Breast epithelium (tissue), 4 donors: ENCODE measurements at places on chromosomes 2 and 18.

GRCh38 chr18:46264255-46264654, 160.1 kb downstream of the HAUS1 start:
- DNase-seq = no peak

DNA sequence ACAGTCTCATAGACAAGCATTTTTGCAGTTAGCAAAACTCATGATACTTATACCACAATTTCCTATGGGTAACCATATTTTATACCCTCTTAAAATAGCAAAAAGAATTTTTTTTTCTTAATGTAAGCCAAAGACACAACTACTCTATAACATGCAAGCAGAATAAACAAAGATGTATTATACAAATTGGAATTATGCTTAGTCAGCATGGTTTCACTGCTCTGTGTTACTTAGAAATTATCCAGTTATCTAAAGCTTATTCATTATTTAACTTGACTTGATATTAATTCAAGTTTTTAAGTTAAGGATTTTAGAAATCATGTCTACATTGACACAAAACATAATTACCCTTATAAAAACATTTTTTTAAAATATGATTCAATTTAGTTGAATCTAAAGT, 449.8 kb upstream of the CDH2 start:
- DNase-seq = no peak

GRCh38 chr2:114122930-114123329, 233.0 kb downstream of the ACTR3 start:
- no peak for DNase-seq

DNA sequence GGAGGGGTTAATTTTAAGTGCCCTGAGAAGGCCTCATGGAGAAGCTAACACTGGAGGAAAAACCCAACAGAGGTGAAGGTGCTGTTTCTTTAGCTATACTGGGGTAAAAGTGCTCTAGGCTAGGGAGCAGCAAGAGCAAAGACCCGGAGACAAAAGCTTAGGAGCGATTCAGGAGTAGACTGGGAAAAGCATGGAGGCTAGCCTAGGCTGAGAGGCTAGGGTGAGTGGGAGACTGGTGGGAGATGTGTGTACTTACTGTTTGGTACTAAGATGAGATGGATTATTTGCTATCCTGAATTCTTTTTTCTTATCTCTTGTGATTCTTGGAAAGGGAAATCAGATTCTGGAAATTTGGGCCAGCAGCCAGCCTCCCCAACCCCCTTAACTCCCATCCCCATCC, 2.0 kb downstream of the GIGYF2 start:
- DNase-seq = no peak

DNA sequence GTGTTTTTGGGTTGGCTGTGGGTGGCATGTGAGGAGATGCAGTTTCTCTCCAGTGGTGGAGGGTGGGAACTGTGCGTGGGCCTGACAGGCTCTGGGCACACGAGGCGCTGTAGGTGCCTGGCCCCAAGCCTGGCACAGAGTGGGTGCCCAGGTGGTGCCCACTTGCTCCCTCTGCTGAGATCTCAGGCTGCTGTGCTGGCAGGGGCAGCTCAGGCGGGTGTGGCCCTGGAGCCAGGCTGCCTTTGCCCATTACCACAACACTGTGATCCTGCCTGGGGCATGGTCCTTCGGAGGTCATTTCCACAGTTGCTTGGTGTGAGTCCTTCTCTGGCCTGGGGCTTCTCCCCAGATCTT, 20.4 kb downstream of the TSHZ1 start:
- no peak for DNase-seq
